ENCODE measurements at places on chromosomes 3 and 15.

GRCh38 chr15:75573648-75574384, 5.3 kb downstream of the PTPN9 start:
- DNase-seq = no peak

DNA sequence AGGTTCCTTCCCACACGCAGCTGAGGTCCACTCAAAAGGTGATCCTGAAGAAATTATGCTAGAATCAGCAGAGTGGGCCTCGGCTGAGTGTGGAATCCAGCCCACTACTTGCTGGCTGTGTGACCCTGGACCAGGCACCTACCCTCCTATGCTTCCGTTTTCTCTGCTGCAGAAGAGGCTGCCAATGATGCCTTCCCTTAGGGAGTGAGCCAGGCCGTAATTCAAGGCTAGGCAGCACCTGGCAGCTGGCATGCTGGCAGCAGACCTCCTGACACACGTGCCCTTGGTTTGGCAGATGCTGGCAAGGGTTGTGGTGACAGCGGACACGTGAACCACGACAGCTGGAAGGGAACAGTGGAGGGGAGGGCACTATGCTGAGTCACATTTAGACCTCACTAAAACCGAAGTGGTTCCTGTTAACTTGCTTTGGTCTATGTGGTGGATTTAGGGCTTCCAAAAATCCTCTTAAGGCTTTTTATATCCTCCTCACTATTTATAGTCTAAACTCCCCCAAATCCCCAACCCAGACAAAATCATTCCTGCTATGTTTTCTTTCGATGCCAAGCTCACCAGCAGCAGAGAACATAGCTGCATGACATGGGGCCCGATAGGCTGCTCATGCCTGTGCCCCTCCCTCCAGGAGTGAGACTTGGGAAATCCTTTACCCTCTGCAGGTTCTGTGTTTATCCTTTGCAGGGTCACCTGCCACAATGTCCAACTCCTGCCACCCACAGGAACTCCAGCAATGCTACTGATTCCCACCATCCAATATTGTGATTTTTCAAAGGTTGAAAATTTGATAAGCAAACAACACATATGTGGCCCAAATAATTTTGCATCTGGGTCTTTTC, 10.6 kb upstream of the PCSK6 start:
- no peak for DNase-seq

DNA sequence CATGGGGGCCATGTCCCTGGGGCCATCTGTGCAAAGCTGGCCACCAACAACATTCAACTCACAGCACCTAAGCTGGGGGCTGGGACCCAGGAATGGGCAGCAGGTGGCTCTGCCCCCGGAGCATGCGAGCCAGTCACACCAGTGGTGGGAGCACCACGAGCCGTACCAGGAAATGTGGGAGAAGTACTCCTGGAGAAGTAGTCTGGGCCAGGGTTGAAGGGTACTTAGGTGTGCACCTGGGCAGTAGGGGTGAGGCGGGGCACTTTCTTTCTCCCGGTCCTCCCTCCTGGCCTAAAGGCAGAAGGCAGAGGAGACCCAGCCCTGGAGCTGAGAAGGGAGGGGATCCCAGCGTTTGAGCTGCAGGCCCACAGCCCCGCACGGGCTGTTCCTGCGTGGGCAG, 94.2 kb downstream of the PLXNA1 start:
- DNase-seq = no peak

DNA sequence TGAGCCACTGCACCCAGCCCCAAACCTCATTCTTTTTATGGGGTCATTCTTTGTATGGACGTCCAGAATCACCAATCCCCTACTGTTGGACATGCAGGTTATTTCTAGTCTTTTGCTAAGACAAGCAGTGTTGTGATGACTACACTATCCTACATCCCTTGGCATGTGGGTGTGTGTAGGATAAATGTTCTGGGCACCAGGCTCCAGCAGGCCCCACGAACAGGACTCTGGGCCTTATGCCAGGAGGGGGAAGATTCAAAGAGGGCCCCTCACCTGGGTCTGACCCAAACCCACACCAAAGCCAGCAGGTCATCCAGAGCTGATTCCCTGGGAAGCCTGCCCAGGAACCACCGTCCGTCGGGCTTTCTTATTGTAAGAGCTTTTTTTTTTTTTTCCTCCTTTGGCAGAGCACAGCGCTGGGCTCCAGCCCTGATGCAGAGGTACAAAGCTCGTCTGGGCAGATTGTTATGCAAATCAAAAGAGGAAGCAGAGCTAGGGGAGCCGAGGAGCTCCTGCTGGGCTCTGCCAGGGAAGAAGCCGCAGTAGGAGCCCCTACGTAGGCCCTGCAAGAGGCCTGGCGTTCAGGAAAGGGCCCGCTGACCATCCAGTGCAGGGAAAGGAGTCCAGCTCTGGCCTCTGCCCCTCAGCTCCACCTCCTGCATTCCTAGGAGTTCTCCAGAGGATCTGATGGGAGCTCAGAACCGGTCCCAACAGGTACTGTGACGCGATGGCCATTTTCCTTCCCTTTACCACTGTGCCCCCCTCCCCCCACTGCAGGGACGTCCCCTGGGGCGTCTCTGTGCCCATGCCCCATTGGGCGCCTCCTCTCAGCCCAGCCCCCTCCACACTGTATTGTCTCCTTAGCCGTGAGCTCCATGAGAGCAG, 29.0 kb upstream of the FURIN start:
- DNase-seq = no peak

DNA sequence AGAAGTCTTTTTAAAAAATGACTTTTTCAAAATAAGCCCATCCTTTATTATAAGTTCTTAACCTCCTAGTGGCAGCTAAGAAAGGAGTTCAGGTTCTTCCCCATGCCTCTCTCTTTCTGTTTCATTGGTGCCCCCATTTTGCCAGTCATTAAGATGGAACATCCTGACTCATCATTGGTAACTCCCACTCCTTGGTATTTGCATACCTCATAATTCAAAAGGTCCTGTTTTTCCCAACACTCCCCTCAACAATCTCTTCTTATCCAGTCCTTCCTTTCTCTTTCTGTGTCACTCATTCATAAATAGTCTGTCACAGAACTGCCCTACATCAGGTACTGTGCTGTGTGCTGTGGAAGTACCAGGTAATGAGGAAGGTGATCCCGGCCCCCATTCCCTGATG, 394.0 kb downstream of the FOXP1 start:
- DNase-seq = no peak

GRCh38 chr15:58392141-58392540, 39.6 kb upstream of the LIPC start:
- no peak for DNase-seq

- DNase-seq = no peak
These were observed 51.8 kb upstream of the RFX7 start for GRCh38 chr15:56295433-56295832.

Data from coronary artery (tissue), 2 donors.